ENCODE measurements at places on chromosomes 1 and 21.

GRCh38 chr1:37629726-37630425 is 4.8 kb downstream of the RSPO1 start:
- DNase-seq: no peak

DNA sequence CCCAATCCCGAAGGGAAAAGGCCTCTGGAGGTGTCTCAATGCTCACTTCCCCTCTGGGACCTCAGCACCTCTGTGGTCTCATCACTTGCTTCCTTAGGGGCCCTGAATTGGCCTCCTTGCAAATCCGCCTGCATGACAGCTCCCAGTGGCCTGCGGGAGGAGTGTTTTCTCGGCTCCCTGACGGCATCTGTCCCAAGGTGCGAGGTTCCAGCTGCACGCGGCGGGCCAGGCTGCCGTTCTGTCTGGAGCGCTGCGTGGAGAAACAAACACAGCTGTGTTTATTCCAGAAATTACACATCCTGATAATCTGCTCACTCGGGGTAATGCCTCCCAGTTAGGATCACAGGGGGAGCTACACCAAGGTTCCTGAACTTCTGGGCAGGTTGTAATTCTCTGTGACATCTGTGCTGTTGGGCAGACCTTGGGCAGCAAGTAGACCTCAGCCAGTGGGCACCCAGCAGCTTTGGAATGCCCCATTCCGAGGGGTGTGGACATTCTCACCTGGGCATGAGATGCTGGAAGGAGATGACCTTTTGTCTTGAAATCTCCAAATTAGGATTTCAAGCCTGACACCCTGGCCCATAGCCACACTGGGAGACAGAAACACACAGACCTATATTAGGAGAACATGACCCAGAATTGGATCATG is 18.2 kb downstream of the EPHB2 start:
- no peak for DNase-seq

GRCh38 chr1:162016631-162017030 is 7.0 kb downstream of the OLFML2B start:
- DNase-seq: no peak

- no peak for DNase-seq
Observed at GRCh38 chr1:170993151-170993550, 57.8 kb downstream of the MROH9 start.

DNA sequence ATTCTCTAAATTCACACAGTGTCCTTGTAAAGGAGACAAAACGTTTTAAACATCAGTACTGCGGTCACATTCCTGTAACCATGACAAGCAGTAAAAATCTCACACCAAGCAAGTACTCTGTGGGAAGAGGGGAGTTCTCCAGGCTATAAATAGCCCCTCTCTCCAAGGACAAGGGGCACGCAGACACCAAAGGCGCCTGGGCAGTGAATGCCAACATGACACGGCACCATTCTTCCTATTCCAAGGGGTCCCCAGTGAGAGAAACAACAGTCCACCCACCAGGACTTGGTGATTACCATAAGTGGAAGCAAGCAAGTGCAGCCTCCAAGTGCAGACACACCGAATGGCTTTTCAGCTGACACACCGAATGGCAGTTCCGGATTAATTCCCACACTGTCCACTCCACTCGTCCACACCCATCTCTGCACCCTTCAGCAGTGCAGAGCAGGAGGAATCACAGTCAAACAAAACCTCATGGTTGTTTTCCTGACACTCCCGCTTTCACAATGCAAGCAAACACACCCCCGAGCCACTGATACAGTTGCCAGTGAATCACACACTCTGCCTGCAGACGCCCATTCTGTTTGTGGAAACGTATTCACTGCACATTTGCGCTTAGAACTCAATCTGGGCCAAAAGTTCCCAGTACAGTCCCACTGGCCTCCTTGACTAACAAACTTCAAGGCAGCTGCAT is 1.8 kb downstream of the PTTG1IP start:
- peak; percentile 61 for DNase-seq

DNA sequence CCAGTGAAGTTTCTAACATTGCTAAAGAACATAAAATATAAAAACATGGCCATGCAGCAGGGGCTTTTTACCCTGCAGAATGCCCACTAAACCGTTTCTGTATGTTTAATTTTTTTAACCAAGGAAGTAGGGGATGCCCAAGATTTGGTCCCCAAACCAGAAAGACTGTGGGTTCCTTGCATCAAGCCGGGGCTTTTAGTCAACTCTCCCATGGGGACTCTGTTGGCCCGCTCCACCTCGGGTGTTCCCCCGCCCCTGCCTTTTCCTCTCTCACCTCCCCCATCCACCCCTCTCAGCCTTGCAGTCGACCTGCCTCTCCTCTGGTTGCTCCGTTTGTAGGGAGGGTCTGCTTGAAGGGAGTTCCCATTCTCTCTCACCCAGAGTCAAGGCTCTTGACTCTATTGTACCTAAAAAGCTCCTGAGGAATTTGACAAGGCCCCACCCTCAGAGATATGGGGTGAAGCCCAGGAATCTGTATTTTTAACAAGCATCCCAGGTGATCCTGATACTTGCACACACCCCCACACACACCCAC is 117.5 kb downstream of the TOMM20 start:
- peak; percentile 55 for DNase-seq

- no peak for DNase-seq
Observed at GRCh38 chr1:22489278-22489677, 37.6 kb downstream of the ZBTB40 start.

DNA sequence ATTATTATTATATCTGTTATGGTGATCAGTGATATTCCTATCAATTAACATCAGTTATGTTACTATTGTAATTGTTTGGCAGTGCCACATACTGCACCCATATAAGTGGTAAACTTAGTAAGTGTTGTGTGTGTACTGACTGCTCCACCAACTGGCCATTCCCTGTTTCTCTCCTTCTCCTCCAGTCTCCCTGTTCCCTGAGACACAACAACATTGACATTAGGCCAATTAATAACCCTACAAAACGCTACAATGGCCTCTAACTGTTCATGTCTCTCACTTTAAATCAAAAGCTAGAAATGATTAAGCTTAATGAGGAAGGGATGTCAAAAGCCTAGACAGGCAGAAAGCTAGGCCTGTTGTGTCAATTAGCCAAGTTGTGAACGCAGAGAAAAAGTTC is 6.6 kb upstream of the THRAP3 start:
- DNase-seq: no peak

GRCh38 chr1:16905110-16905867 is 9.5 kb downstream of the RNU1-2 start:
- peak; percentile 85 for DNase-seq

- no peak for DNase-seq
Observed at GRCh38 chr1:147316968-147317367, 74.5 kb downstream of the CHD1L start.

DNA sequence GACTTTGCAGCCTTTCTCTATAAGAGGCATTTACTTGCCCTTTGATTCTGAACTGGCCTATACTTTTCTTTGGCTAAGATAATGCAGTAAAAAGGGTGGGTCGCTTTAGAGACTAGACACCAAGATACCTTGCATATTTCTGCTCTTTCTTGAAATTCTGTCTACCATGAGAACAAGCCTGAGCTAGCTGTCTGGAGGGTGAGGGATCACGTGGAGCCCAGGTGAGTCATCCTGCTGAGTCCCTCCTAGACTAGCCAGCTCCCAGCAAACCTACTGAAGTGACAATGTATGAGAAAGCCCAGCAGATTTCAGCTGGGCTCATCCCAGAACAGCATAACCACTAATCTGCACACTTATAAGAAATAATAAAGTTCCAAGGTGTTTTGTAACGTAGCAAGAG is 408.0 kb upstream of the KAZN start:
- DNase-seq: no peak

DNA sequence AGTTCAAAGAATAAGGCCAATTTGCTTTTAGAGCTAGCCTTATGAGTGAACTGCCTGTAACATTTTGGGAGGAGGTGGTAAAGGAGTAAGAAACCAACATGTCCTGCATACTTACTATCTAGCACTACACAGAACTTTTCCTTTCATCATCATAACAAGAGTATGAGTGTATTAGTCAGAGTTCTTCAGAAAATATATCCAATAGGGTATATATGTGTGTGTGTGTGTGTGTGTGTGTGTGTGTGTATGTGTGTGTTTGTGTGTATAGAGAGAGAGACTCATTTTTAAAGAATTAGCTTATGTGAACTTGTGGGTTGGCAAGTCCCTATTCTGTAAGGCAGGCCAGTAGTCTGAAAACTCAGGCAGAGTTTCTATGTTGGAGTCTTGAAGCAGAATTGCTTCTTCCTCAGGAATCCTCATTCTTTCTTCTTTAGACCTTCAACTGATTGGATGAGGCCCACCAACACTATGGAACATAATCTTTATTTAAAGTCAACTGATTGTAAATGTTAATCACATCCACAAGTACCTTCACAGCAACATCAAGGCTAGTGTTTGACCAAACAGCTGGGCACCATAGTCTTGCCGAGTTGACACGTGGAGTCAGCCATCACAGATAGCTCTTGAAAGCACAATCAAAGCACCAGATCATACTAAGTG is 121.9 kb downstream of the CYYR1 start:
- no peak for DNase-seq

GRCh38 chr21:35663856-35664606 is 396.3 kb downstream of the SETD4 start:
- DNase-seq: no peak

DNA sequence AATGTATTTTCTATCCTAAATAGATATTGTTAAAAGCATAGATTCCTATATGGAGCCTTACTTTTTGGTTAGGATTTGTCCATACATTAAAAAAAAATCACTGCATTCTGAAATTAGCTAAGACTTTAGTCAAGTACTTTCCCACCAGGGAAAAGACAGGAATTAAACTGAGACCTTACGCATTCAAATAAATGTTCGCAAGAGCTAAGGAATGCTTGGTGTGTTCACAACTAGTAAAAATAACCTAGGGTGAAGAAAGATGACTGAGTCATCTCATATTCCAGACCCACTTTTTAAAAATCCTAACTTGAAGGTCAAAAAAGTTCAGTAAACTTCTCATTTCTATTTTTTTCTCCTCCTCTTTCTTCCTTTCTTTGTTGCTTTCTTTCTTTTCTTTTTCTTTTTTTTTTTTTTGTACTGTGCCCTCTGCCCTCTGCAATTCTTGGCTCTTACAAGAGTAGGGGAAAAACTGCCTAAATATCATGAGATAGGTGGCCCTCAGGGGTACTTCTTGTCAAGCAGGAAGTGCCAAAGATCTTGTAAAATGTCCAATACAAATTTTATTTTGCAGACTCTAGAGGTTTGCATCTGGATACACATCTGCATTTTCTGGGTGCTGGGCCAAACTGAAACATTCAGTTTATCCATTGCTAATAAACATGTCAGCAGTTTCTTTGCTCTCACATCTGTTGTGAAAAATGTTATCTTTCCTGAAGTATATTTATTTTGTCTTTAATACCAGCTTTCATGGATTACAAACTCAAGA is 121.4 kb upstream of the GORAB start:
- DNase-seq: no peak

DNA sequence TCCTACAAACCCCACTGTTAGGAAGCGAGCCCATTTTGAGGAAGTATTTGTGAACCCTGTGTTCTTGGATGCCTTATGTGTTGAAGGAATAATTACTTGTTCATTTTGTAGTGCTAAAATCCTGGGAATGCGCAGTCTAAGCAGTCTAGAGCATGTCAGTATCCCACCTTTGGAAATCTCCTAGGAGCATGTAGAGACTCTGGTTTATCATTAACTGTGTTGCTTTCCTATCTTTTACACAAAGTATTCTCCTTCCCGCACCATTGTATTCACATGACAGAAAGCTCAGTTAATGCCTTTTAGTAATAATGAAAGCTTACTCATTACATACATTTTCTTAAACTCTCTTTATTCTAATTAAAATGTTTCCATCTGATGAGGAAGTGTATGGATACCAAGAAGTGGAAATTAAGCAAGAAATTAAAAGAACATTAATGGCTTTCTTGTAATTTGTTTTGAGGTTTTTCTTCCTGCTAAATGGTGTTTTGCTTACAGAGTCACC is 99.4 kb downstream of the CAMTA1 start:
- DNase-seq: no peak

DNA sequence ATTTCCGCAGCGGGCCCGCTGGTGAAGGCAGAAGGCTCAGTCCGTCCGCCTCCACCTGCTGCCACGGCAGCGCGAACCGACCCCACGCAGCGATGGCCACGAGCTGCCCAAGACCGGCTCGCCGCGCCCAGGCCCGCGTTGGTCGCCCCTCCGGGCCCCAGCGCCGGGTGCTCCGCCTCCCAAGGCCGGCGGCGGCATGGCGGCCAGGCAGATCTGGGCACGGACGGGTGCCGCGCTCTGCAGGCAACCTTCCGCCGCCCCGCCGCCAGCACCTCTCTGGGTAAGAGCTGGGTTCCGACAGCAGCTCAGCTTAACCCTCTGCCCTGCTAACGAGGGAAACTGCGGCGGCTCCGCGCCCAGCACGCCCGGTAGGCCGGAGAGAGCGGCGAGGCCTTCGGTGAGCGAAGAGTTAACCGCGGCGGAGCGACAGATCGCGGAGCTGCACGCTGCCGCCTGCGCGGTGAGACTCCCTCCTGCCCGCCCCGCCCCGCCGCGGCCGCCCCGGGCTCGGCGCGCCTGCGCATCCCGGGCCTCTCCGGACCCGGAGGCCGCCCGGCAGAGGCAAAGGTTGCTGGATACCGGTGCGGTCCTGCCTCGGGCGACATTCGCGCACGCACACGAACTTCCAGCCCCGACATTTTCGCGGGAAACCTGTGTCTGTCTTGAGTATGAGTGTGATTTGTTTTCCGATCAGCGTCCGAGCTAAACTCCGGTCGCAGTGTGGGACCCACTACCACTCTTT is at the start of gene C1orf53:
Gene C1orf53 (plus strand): TSS at position 177 of the 742 bp plus-strand sequence. CDS start 20 bp downstream, at position 197.
- peak; percentile 59 for DNase-seq

GRCh38 chr1:2589431-2590232 is 3.1 kb downstream of the PRXL2B start:
- DNase-seq: no peak

DNA sequence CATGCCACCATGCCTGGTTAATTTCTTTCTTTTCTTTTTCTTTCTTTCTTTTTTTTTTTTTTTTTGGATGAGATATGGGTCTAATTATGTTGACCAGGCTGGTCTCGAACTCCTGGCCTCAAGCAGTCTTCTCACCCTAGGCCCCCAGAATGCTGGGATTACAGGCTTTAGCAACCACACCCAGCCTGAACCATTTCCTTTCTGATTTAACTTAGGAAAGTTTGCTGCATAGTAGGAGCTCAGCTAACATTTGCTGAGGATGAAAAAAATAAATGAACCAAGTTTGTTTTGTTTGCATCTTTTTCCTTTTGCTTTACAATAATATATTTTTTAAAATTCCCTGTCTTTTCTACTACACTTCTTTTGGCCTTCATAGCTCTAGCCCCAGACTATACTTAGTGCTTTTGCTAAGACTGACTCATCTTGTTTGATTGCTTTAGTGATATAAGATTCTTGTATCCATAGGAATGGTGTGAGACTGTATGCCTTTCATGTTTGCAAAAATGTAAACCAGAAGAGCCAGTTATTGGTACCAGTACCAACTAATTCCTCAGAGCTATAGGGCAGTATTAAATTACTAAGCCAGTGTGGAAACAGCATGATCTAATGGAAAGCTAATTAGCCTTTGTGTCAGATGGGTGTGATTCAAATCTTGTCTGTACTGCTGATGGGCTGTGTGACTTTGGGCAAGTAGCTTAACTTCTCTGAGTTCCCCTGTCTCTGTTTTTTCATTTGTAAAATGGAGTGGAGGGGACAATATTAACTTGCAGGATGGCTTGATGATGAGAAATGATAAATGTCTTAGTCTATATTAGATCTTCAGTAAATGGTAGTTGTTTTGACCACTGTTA is 66.9 kb downstream of the NFIA start:
- no peak for DNase-seq
